Stimulated activated CD4-positive, alpha-beta T cell treated with anti-CD3 and anti-CD28 coated beads, Interleukin-1b, Interleukin-23, amount 100 ng/mL, for 24 hours (primary cell): ENCODE measurements at places on chromosomes 3 and 15.

GRCh38 chr3:57078344-57078634 is 17.8 kb downstream of the SPATA12 start:
- DNase-seq = peak; percentile 2

DNA sequence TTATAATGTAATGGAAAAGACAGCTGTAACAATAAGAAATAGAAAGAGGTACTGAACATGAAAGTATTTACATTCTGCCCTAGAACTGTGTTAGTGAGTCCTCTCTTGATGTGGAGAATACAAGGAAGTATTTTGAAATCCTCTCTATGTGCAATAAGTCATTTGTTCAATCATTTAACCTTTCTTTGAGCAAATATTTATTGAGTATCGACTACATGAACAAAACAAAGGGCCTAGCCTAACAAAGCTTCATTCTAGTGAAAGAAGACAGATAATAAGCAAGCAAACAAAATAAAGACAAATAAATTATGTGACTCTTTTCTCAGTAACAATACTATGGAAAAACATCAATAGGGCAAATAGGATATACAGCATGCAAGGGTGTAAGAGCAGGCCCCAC is 354.9 kb upstream of the ATP11B start:
- no peak for DNase-seq

DNA sequence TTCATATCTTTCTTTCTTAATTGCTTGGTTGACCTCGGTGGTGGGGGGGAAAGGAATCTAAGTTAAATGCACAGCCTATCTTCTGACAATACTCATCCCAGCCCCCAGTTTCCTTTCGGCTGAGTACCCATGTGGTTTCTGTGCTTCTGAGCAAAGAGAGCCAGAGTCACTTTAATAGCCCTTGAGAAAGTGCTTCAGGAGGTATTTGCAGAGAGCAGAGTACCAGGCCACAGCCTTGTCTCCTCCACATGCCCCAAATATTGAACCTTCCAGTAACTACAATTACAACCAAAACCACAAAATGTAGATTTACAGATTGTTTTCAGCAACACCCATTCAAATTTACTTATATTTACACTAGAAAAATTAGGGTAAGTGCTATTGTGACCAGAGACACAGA is 647.4 kb downstream of the NR2F2 start:
- DNase-seq = no peak

DNA sequence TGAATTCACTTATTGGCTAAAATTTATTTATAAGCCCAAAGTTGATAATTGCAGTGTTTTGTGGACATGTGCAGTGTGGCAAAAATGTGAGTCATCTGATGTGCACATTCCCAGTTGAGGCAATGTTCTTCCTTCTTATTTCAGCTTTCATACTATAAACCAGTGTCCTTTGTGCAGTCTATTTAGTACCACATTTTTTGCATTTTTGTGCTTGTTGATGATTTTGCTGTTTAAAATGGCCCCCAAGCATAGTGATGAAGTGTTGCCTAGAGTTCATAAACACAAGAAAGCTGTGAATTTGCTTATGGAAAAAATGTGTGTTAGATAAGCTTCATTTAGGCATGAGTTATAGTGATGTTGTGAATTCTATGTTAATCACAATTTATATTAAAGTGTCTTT is 19.4 kb upstream of the IL20RB start:
- no peak for DNase-seq

- DNase-seq = no peak
Measured at GRCh38 chr3:77160931-77161497, 121.1 kb downstream of the ROBO2 start.

DNA sequence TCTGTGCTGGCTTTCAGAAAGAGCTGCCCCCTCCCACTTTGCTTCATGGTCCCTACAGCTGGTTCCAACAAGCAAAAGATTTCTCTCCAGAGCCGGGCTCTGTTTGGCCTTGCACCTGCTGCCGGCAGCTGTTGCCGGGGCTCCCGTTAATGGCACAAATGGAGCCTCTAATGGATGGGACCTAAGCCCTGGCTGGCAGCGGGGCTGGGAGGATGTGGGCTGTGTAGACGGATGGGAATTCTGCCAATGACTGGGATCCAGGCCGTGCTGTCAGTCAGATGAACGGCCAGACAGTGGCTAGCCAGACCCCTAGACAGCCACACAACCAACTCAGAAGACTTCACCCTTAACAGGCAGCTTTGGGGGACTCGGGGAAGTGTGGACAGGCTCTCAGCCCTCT is 88.0 kb downstream of the RPLP1 start:
- no peak for DNase-seq

GRCh38 chr3:158794936-158795518 is 6.8 kb upstream of the MFSD1 start:
- DNase-seq = no peak

GRCh38 chr3:13149330-13150108 is 76.3 kb upstream of the IQSEC1 start:
- no peak for DNase-seq

DNA sequence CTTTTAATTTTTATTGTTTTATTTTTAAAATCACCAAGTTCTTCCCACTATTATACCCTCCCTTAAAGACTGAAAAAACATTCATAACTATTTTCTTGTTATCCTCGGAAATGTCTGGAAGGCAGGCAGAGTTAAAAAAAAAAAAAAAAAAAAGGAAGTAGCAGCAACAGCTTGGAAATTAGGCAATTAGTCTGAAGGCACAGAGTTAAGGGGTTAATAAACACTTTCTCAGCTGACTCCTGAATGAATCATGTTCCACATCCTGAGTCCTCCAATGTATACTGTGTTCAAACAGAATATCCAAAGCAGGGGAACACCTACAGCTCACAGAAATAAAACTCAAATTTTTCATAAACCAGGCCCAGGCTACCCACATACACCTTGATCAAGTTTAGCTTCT is 5.8 kb downstream of the HEXA start:
- DNase-seq = no peak

- no peak for DNase-seq
Measured at GRCh38 chr3:80733522-80734176, 965.9 kb upstream of the ROBO1 start.

DNA sequence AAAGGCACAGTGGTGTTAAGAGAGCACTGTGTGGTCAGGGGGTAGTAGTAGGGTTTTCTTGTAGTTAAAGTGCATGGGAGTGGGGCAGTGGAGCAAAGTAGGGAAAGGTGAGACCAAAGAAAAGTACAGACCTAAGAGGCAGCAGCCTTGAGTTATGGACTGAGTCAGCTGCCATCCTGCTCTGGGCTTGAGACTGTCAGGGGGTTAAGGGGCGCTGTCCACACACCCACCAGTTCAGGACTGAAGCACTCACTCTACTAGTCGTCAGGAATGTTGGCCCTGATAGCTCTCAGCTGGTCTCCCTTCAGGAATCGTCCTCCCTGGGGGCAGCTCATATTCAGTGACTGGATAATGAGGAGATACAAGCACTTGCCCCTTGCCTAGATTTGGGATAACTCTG is 7.9 kb downstream of the CCR4 start:
- DNase-seq = no peak

GRCh38 chr15:93485438-93486327 is 396.7 kb upstream of the RGMA start:
- no peak for DNase-seq

DNA sequence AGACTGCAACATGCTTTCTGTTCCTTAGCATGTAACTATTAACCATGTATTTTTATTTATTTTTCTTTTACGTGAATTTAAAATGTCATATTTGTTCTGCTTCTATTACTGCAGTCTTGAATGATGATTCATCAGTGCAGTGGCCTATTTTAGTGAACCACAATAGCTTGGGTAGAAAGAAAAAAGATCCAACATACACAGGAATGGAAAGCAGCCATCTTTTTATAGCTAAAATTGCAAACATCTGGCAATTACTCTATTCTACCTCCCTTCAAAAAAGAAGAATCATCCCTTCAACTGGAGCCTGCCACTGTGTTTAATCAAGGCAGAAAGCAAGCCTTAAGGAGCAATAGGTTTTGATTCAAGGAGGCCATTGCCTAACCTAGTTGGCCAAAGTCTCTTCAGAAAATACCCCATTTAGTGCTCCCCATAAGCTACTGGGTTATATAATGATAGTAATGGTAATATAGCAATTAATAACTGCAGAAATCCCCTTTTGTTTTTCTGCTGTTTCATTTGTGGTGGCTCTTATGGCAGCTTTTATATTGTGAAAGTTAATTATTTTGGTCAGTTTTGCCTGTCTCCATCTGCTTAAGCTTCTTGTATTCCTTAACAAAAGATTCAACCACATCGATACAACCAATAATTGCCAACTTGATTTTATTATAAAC is 267.3 kb downstream of the LPP start:
- no peak for DNase-seq

- DNase-seq = no peak
Measured at GRCh38 chr3:39108200-39108710, 775 bp downstream of the TTC21A start.

- no peak for DNase-seq
Measured at GRCh38 chr3:42306499-42306898, 40.5 kb upstream of the CCK start.

DNA sequence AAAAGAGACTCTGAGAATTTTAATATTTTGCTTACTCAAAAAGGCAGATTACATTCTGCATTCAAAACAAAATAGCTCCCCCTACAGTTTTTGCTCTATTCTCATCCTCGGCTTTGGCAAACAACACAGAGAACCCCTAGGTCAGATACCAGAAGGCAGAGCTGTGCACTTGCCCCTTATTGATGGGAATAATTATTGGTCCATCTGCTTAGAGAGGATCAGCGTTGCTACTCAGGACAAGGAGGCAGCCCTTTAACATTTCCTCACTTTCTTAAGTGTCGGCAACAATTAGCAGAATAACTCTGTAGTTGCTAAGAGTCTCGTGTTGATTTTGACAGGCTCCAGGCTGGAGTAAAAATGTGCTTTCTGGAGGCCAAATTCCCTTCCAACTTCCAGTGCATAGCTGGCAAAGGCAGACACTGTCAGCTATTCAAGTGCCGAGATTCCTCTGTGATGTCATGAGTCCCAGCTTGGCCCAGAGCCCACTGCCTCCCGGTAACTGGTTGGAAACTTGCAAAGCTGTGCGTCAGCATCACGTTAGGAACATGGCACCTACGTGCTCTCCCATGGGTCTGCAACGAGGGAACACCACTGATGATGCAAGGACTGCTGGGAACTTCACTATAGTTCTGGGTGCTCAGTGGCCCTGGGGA is 482.7 kb upstream of the ADAMTS9 start:
- no peak for DNase-seq

- no peak for DNase-seq
Measured at GRCh38 chr3:64170270-64170669, 55.0 kb downstream of the PRICKLE2 start.

- no peak for DNase-seq
Measured at GRCh38 chr3:1447452-1447851, 354.6 kb downstream of the CNTN6 start.

DNA sequence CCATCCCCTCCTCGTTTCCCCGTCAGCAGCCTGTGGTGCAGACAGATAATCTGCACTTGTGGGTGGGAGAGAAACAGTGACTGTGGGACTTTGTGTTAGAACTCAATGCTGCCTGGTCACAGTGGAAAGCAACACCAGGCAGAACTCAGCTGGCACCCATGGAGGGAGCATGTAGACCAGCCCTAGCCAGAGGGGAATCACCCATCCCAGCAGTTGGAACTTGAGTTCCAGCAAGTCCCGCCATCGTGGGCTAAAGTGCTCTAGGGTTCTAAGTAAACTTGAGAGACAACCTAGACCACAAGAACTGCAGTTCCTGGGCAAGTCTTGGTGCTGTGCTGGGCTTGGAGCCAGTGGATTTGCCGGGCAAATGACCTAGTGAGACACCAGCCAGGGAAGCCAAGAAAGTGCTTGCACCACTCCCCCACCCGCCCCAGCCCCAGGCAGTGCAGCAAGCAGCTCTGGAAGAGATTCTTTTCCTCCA is 24.4 kb downstream of the ISG20 start:
- DNase-seq = no peak

- no peak for DNase-seq
Measured at GRCh38 chr3:129888771-129889170, 4.7 kb downstream of the TMCC1 start.

DNA sequence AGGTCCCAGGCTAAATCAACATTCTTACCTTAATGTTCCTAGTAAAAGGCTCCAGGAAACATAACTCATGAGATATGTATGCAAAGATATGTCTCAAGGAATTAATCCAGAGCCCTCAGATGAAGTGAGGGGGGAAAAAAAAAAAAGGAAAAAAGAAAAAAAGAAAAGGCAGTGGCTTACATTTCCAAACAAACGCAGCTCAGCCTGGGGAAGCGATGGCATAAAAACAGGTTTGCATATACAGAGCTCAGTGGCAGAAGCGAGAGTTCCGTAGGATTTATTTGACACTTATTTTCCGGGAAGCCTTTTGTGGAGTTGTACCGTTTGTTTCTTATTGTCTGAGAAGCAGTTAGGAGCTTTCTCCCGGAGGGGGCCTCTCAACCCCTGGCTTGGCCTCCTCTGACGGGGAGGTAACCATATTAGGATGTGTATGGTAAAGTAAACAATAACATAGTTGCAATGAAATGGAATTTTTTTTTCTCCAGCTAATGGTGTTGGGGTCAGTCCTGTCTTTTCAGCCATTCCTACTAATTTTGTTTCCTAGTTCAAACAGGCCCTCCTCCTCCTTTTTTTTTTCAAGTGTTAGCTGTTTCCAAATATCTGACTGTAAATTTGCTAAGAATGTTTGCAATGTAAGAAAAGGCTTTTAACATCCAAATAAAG is 338.6 kb downstream of the FOXP1 start:
- no peak for DNase-seq

GRCh38 chr15:42348083-42348482 is 11.2 kb upstream of the CAPN3 start:
- DNase-seq = no peak

DNA sequence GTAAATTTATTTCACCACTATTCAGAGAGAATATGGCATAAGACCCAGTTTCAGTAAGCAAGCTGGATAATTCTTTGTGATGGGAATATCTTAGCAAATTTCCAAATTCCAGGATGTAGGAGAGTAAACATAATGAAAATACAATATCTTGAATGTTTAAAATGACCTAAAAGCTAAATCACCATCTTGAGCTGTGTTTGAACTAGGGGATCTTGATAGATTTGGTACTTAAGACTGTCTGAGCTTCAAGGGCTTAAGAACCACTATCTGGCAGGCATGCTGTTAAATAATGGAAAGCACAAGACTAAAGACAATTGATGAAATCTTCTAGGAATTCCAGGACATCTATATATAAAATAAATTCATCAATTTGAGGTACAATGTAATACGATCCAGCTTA is 217.7 kb downstream of the ATP8B4 start:
- no peak for DNase-seq

GRCh38 chr15:82643992-82644391 is 3.2 kb downstream of the CPEB1 start:
- DNase-seq = no peak

GRCh38 chr15:80444680-80445251 is 40.6 kb downstream of the ARNT2 start:
- no peak for DNase-seq

- no peak for DNase-seq
Measured at GRCh38 chr15:84598993-84599392, 1.8 kb upstream of the ZSCAN2 start.
